Skin of body (tissue), 3 donors: ENCODE measurements at places on chromosomes 2 and 18. TPM values are rescaled to one million over a fixed set of nuclear protein-coding genes. Genes with fewer than 3 reads are reported as not detected.

The ADCYAP1 gene
- 3.4 TPM for total RNA-seq

The LRATD1 gene
- total RNA-seq: 27.8 TPM

- peak; percentile 42 for DNase-seq
Observed at GRCh38 chr2:112493858-112494648, 12.1 kb downstream of the TTL start.

- no peak for DNase-seq
Observed at GRCh38 chr2:28868611-28869010, 1.5 kb downstream of the TRMT61B start.

GRCh38 chr2:143264851-143265250 lies 135.6 kb downstream of the ARHGAP15 start:
- DNase-seq: peak; percentile 7
